ENCODE measurements at places on chromosomes 1 and 21.

DNA sequence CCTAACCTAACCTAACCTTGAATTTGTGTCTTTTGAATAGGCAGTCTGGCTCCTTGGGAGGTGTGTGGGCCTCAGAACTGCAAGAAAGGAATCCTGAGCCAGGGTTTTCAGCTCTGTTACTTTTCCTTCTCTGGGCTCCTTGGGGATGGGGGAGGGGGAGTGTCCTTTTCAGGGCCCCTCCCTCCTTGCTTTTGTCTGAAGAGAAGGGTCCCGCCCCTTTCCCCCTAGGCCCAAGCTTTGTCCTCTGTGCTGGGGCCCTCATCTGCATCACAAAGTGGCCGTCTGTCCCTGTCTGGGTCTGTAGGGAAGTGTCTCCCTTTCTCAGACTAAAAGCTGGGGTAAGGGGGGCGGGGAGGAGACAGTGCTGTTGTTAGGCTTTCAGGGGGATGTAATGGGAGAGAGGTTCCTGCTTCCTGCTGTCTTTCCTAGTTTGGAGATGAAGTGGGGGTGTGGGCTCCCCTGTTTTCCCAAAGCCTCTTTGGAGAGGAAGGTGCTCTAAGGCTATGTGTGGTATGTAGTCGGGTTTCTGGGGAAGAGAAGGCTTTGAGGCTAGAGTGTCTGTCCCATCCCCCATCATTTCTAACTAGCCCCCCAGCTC, 3.1 kb downstream of the AGO1 start:
- no peak for DNase-seq

DNA sequence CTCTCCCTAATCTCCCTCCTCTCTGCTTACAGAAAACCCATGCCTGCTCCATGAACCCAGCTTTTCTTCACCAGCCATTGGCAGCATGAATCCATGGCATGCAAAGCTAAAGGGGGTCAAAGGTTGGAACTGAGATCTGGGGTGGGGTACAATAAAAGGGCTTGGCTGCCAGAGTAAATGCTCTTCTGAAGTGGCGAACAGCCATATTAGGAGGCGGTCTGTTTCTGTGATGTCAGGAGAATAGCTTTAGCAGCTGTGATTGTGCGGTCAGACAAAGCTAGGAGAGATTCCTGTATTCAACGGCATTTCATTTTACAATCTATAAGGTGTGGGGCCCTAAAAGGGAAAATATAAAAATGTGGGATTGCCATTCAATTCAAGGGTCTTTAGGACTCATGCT, 71.7 kb upstream of the TMPRSS2 start:
- DNase-seq = no peak

DNA sequence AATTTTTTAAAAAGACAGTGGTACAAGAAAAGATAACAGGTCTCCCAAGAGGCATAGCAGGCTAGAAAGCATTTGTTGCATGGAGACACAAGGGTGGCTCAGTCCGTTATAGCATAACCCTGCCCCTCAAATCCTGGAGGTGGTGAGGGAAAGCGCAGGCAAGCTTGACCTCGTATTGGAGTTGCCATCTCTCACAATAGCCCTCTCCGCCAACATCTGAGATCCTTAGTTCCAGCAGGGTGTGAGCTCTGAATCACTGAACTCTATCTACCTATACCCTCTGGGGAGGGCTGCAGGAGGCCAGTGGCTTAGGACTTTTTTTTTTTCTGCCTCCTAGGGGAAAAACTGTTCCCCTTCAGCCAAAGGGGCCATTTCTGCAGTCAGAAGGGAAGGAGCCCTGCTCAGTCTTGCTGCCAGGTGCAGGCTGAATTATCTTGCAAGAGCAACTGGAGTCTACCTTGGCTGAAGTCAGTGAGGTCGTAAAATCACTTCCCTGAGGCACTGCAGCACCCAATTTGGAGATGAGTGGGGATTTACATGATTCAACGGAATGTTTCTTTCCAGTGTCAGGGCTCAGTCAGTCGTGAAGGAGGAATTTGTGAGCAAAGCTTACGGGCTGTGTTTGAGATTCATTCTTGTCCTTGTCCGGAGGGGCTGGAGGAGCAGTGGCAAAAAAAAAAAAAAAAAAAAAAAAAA, 17.2 kb upstream of the C8A start:
- DNase-seq = no peak

DNA sequence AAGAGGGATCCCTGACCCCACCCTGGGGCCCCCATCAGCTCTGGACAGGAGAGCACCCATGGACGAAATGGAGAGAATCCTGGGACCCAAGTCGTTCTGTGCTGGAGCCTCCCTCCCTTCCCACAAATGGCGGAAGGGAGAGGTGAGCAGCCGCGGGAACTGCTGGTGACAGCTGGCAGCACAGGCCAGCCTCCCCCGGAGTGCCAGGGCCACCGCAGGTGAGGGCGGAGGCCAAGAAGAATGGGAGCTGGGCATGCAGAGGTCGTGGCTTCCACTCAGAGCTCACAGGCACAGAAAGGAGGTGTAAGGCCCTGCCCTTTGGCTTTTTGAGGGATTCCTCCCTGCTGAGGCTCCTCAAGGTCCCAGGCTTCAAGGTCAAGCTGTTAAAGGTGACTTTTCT, 24.6 kb downstream of the SLC1A7 start:
- DNase-seq = no peak

- DNase-seq = no peak
These were observed 7.1 kb upstream of the DIPK1A start for GRCh38 chr1:92968138-92969032.

GRCh38 chr1:12690156-12690555, 25.8 kb upstream of the AADACL3 start:
- no peak for DNase-seq

GRCh38 chr1:1284221-1285101, 4.2 kb downstream of the SCNN1D start:
- no peak for DNase-seq

DNA sequence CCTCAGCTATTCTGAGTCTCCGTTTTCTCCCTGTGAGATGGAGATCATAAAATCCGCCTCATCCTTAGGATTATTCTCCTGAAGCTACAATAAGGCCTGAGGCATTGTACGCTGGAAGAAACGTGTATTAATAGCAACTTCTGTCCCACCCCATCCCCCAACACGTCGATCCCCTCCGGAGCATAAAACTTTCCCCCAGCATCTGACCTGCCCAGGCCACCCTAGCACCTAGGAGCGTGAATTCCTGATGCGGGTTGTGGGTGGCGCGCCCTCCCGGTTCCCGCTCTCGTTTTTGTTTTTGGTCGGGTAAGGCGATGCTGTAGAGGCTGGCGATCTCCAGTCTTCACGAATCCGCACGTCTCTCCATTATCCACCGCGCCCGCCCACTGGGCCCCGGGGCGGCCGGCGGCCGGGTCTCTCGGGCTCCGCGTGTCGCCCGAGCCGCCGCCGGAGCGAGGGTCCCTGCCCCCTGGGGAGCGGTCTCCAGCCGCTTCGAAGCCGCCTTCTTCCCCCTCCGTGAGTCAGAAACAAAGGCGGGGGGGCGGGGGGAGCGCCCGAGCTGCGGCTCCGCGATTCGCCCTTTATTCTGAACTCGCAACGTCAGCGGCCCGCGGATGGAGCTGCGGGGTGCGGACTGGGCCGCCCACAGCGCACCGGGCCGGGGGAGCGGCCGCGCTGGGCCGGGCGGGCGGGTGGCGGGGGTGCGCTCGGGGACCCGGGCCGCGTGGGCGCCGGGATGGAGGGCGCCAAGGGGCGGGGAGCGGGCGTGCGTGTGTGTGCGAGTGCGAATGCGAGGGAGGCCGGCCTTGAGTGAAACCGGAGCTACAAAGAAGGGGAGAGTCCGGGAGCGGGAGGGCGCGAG, at the start of gene PLEKHO1:
Gene PLEKHO1 (plus strand): TSS at position 646 of the 862 bp plus-strand sequence. CDS start 342 bp downstream, outside the sequence.
- DNase-seq = no peak

GRCh38 chr1:231571904-231572303, 43.4 kb downstream of the TSNAX start:
- no peak for DNase-seq

DNA sequence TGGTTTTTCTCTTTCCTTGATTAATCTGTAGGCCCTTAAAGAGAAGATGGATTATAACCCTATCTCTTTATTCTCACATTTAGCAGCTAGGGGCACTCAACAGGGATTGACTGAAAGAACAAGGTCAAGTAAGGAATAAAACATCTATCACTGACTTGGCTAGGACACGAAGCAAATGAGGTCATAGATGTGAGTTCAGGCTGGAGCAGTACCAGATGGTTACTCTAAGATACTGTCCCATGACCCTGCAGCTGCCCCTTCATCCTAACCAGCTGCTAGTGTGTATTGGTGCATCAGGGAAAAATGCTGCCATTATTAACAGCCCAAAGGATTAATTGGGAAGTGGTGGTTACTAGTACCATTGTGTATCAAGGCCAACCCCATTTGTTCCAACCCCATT, 221.9 kb downstream of the CTH start:
- DNase-seq = no peak

DNA sequence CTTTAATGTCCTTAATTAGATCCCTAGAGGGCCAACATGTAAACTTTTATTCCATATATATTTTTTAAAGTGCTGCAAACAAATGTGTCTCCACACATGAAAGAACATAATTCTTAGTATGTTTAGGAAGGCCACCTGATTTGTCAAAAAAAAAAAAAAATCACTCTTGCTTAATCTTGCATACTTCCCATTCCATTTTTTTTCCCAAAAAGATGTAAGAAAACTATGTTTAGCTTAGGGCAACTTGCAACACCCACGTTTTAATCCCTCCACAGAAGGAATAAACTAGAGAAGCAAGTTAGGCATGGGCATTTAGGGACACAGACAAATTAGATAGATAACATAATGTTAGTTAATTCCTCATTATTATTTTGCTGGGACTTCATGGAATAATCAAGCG, 5.6 kb downstream of the YOD1 start:
- DNase-seq = no peak

GRCh38 chr1:171366816-171367215, 52.8 kb downstream of the FMO4 start:
- DNase-seq = no peak

DNA sequence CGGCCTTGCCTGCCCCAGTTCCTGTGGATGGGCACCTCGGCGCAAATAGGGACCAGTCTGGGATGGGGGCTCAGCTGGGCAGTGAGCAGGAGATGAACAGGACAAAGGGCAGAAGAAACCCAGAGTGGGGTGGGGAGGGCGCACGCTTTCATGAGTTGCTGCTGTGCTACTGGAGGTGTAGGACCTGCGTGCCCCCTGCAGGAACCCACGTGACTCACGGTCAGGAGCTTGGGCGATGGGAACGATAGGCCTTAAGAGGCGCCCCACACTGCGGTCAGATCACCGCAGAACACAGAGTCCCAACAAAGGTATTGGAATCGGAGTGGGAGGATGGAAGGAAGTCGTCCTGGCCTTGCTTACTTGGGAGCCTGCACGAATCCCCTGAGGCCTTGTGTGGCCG, 17.2 kb downstream of the PRDM15 start:
- no peak for DNase-seq

GRCh38 chr21:39863111-39863510, 4.1 kb upstream of the PCP4 start:
- peak; percentile 70 for DNase-seq

DNA sequence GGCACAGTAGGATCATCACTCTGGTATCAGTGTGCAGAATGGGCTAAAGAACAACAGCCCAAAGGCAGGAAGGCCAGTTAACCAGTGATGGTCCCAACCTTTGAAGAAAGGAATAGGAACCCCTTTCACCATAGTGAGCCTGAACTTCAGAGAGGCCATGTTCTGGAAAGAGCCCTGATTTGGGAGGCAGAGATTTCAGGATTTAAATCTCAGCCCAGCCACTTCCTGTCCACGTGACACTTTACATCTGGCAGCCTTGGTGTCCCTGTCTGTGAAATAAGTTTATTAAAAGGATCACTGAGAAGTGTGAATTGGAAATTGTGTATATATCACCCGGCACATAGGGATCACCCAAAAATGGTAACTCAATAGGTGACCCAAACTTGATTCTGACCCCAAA, 13.0 kb downstream of the MATN1 start:
- DNase-seq = no peak

DNA sequence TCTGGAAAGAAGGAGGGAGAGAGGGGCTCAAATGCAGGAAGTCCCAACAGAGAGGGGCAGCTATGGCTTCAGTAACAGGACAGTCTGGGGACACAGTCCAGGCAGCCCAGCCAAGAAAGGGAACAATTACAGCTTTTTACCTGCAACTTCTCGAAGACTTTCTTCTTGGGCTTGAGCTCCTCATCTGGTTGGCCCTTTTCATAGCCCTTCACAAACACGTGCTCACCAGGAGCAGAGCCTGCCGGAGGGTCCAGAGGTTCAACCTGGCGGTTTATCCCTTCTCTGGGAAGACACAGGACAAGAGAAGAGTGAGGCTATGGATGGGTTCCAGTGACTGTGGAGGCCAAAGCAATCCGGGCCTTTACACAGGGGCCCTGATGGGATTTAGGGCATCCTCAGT, 37.9 kb downstream of the YARS1 start:
- DNase-seq = no peak

GRCh38 chr21:45078877-45079281, 4.5 kb downstream of the ADARB1 start:
- no peak for DNase-seq

DNA sequence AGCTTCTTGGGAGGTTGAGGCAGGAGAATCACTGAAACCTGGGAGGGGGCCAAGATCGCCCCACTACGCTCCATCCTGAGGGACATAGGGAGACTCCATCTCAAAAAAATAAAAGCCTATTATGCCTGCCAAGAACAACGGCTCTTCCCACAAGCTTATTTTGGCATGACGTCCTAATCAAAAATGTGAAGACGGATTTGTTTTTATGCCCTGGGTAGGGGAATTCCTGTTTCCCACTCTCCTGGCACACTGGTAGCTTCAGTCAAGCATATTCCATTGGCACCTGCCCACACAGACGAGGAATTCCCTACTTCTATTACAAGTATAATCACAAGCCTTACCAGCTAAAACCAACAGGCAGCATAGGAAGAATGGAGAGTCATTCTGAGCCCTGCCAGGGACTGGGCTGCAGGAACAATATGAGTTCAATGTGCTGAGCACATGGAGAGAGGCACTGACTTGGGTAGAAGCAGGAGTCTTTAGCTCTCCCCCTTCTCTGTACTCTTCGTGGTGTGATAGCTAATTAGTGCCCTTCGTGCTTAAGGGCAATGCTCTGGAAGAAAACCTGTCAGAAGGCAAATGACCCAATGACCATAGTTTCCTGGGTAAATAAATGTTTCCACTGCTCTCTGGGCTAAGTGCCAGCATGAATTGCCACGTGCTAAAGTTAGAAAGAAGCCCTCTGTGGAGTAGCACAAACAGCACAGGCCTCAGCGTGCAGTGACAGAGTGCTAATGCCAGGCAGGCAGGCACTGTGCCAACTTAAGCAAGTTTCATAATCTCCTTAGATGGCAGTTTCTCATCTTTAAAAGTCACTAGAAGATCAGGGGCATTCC, 16.8 kb downstream of the TNFSF4 start:
- DNase-seq = peak; percentile 38

DNA sequence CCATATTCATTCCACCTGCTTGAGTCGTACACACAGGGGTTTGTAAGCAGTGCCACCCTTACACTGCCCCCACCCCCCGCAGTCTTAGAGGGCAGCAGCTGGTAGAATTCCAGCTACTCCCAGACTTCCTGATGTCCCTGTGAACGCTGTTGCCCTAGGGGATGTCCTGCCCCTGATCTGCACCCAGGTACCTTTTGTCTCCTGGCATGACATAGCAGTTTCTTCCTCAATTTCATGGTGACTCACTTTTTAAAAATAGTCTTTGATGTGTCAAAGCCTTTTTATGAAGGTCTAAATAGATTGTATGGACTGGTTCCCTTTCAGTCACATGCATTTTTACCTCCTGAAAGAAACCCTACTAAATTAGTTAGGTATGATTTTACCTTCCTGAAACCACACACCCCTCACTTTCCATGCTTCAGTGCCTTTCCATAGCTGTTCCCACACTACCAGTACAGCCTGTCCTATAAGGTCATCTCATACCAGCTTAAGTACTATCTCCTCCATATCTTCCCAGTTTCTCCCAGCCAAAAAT, 76.4 kb downstream of the ST3GAL3 start:
- no peak for DNase-seq

Measured in NCI-H1417 treated with DMSO at 0.1 percent for 48 hours (cell line).